ENCODE measurements at places on chromosomes 6 and 20. TPM values are rescaled to one million over a fixed set of nuclear protein-coding genes. Genes with fewer than 3 reads are reported as not detected.

Gene C6orf141
- 4.4 TPM for polyA plus RNA-seq

Gene CCM2L
- 4.5 TPM for polyA plus RNA-seq

Gene R3HDML
- not detected for polyA plus RNA-seq

Gene C20orf204
- not detected for polyA plus RNA-seq

Data from muscle of arm (tissue), 14 donors.